ENCODE measurements at places on chromosomes 16 and 17.
A peak's percentile ranks its signal among the peaks of the same experiment; 100 is the strongest.

GRCh38 chr16:57818377-57819064, 16.2 kb upstream of the KIFC3 start:
- DNase-seq: no peak

GRCh38 chr17:61587807-61588660, 3.0 kb downstream of the NACA2 start:
- DNase-seq: no peak

DNA sequence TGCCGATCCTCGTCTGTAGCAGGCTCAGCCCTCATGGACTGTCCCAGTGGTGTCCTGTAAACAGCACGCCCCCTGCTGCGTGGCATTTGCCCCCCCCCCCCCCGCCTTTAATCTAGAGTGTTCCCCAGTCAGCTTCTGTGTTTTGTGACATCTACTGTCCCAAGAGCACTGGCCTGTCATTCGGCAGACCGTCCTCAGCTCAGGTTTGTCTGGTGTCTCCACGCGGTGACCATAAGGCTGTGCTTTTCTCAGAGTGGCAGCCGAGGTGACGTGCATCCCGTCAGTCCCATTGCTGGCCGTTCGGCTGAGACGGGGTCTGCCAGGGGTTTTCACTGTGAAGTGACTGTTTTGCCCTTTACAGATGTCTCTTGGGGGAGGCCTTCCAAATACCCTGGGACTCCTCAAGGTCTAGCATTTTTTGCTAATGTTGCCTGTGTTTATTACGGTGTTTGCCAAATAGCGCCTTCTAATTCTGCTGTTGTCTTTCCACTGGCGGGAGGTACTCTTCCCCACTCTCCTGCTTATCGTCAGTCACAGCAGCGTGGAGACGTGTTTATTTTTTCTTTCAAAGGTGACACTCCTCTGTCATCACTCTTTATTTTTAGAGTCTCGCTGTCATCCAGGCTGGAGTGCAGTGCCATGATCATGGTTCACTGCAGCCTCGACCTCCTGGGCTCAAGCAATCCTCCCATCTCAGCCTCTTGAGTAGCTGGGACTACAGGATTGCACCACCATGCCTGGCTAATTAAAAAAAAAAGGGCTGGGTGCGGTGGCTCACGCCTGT, 5.7 kb upstream of the MRPL12 start:
- DNase-seq: no peak

GRCh38 chr17:39981207-39981741, 667 bp downstream of the PSMD3 start:
- no peak for DNase-seq

DNA sequence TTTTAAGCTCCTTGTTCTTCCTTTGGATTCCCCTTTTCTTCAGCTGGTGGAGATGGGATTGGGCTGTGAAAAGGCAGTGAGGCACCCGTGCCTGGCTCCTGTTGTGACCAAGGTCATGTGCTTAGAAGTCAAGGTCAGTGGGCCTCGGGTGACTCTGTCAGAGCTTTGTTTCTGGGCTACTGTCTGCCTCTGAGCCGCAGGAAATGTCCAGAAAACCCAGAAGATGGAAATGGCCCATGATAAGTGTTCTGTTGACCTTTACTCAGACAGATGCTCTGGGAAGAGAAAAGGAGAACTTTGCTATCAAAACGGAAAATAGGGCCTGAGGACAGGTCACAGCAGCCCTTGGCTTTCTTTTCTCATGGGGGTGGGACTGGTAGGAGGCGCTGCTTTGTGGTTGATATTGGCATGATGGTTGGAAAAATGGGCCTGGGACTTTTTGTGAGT, 2.9 kb downstream of the ABCC1 start:
- no peak for DNase-seq

GRCh38 chr17:49180303-49180702, 30.1 kb downstream of the GNGT2 start:
- peak; percentile 64 for DNase-seq

- no peak for DNase-seq
Observed at GRCh38 chr17:78278139-78278741, 46.8 kb downstream of the TMEM235 start.

- DNase-seq: no peak
Observed at GRCh38 chr16:71927383-71927782, 32.1 kb downstream of the IST1 start.

DNA sequence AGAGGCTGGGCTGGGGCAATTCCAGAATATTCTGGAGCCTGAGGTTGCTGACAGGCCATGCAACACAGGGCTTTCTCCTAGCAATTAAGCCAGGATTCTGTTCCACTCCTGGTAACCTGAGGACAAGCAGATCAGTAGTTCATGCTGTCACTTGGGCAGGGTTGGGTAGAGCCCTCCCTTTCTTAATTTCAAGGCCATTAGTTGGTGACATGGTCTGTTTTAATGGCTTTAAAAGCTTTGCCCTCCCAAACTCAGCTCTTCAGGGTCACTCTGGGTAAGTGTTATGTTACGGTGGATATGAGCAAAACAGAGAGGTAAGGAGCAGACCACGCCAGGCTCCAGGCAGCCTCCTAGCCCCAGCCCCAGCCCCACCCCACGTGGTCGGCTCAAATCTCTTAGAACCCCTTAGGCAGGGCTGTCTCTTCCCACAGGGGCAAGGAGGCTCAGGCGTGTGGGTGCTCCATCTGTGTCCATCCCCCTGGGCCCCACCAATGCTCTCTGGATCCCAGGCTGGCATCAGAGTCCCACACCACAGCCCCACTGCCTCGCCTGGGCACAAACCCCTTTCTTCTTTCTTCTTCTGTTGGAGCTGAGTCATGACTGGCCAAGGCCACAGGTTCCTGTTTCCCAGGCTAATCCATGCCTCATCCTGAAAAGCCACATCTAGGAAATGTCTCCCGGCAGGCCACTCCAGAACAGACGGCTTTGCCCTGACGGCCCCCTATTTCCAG, 27.5 kb downstream of the CEP295NL start:
- DNase-seq: no peak
